ENCODE measurements at places on chromosomes 16 and 17.

GRCh38 chr16:11852092-11852809, 909 bp upstream of the RSL1D1 start:
- no peak for DNase-seq

GRCh38 chr17:17132746-17133145, 73.4 kb downstream of the PLD6 start:
- DNase-seq, result no peak

DNA sequence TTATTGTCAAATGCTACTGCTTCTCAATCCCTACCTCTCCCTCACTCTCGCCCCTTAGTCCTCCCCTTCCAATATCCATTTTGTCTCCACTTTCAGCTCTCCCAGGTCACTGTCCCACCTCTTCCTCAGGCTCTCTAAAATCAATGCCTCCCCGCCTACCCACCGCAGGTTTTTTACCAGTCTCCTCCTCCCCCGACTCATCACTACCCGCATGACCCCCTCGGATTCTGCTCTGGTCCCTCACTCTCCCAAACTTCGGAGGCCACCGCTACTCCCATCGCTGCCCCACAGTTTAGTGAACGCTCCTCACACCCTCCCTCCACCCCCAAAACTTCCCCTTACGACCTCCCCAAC, 513 bp downstream of the CRLF3 start:
- DNase-seq, result no peak

- DNase-seq, result no peak
Observed at GRCh38 chr17:66953630-66954020, 10.9 kb upstream of the CACNG4 start.

- DNase-seq, result no peak
Observed at GRCh38 chr17:6642592-6642991, 1.7 kb downstream of the TXNDC17 start.

- DNase-seq, result no peak
Observed at GRCh38 chr16:47638175-47638574, 177.0 kb downstream of the PHKB start.

DNA sequence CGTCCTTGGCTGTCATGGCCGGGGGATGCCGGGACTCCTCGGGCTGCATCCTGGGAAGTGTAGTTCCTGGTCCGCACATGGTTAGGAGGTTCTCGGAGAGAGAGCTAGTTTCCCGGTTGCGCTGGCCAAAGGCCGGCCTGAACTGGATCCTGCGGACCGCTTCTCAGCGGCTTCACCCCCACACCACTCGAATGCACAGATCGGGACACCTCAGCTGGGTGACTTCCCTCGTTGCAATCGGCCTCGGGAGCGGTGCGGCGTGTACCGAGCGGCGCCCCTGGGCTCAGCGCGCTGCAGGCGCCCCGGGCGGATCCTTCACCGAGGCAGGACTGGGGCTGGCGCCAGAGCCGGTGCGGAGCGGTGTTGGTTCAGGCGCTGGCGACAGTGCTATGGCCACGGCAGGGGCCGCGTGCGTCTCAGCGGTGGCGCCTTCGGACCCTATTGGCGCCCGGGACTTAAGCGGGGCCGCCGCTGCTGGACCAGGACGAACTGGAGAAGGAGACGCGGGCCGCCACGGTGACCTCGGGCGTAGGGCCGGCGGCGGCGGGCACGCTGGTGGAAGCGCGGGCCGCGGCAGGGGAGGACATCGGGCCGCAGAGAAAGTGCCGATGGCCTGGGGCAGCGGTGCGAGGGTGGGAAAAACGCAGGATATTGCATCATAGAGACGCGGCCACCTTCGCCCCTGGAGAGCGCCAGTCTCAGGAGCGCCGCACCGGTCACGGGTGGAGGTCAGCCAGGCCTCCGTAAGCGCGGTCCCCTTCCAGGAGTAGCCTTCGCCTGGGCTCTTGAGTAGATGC, 11.4 kb downstream of the ZNF629 start:
- peak; percentile 55 for DNase-seq

- DNase-seq, result peak; percentile 70
Observed at GRCh38 chr17:28702026-28702751, 9.5 kb downstream of the PROCA1 start.

GRCh38 chr17:78806451-78806850, 24.4 kb upstream of the CYTH1 start:
- DNase-seq, result no peak

- DNase-seq, result no peak
Observed at GRCh38 chr16:22861580-22861979, 47.6 kb downstream of the HS3ST2 start.

DNA sequence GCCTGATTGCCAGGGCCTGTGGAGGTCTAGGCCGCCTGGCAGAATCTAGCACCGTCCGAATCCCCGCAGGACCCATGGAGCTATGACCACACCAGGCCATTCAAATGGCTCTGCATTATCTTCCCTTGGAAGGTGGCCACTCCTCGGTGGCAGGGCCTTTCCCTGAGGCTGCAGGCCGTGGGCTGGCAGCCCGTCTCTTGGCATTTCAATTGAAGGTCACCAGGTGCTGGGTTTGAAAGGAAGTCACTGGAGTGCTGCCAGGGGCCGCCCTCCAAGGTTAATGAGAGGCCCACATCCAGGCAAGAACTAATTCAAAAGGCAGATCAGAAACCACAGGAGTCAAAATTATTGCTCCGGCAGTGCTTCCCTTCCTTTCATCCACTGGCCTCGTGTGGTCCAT, 27.7 kb upstream of the CACNG5 start:
- DNase-seq, result peak; percentile 17

DNA sequence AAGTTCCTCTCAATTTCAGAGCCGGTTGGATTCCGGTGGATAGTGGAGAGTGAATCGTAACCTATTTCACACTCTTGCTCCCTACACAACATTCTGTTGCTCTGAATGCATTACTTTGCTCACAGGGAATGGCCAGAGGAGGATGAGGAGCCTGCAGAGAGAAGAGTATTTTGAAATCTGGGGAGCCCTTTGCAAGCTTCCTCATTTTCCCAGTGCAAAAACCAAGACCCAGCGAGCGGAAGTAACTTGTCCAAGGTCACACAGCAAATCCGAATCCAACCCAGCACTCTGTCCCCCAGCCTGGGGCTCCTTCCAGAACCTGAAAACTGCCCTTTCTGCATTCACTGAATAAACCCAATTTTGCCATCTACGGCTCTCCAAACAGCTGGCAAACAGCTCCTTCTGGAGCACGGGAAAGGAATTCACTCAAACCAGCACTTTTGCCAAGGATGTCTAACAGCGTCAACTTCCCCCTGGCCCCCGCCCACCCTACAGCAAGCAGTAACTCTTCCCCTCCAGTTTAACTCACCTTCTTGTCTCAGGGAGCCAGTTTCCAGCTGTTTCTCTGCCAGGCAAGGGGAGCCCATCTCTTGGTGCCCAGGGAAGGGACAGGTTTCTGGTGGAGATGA, 557 bp downstream of the KCNG4 start:
- DNase-seq, result no peak

DNA sequence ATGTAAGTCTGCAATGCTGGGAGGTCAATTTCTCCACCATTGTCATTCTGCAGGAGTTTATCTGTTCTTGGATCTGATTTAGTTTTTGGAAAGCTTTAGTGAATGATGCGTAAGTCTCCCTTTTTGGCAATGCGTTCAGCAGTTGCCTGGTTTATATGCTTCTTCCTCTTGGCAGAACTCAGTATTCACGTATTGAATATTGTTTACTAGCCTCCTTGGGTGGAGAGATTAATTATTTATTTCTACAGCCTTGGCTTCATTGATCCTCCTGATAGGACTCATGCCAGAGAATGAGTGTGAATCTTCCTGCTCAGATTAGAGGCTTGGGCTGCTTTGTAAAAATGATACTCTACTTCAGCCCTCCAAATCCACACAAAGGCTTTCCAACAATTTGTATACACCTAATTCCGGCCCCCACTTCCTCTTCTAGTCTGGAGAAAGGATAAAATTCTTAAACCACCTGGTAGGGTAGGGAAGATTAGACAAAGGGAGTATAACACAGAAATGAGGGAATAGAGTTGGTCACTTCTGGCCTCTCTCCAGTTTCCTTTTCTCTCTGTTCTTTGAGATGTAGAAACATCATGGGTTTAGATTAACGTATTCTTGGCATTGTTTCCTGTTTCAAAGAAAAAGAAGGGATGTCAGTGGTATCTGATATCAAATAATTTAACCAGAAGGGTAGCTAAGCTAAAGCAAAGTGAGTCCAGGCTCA, 929.8 kb downstream of the KCNJ2 start:
- no peak for DNase-seq

- DNase-seq, result no peak
Observed at GRCh38 chr17:45225964-45226530, 4.4 kb downstream of the FMNL1 start.

GRCh38 chr17:57410169-57410568, 153.8 kb downstream of the MSI2 start:
- no peak for DNase-seq

GRCh38 chr17:66743511-66743910, 91.4 kb upstream of the CACNG5 start:
- no peak for DNase-seq

- DNase-seq, result no peak
Observed at GRCh38 chr17:59399914-59400313, 68.5 kb downstream of the YPEL2 start.

DNA sequence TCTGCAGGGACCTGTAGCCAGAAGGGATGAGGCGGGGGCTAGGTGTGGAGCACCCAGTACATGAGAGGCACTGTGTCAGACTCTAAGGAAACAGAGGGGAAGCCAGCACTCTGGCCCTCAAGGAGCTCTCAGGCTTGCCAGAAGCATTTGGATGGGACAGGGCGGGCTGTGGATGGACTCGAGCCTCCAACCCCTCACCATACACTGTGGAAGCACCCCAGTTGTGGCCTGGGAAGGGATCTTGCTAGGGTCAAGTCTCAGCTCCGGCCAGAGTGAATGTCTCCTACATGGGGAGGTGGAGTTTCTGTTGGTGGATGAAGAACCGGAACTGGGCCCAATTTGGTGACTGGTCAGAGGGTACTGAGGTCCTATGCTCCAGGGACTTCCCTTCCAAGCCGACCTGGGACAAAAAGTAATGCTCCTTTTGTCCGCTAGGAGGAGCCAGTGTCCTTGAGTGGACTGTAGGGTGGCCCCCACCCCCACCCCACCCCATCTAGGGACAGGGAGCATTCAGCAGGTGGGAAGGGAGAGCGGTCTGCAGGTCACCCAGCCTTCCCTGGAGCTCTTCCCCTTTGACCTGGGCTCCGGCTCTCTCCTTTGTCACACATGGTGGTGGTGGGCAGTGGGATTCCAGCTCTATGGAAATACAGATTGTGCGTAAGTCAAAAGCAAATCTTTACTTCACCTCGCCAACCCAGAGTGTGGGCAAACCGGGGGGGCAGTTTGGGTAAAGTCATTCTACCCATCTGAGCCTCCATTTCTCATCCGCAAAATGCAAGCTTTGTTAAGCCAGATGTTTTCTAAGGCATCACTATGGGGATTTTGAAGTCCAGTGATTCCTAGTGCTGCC, 20.4 kb upstream of the PHB1 start:
- DNase-seq, result no peak

DNA sequence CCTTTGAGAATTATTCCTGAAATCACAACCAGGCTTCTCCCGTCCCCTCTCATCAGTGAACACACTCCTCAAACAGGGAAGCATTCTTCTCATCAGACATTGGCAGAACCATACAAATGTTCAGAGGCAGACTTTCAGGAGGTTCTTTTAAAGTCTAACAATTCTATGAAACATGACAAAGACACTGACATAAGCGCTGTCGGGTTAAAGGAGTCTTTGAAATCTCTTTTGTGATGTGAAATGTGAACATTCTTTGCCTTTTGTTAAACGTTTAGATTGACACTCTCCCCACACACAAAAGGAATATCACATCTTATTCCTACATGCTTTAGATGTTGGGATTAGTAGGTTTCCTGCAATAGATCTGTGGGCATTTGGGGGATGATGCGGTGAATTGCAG, 63.9 kb downstream of the NETO2 start:
- no peak for DNase-seq

GRCh38 chr17:45836047-45837044, 8.3 kb upstream of the SPPL2C start:
- DNase-seq, result no peak

DNA sequence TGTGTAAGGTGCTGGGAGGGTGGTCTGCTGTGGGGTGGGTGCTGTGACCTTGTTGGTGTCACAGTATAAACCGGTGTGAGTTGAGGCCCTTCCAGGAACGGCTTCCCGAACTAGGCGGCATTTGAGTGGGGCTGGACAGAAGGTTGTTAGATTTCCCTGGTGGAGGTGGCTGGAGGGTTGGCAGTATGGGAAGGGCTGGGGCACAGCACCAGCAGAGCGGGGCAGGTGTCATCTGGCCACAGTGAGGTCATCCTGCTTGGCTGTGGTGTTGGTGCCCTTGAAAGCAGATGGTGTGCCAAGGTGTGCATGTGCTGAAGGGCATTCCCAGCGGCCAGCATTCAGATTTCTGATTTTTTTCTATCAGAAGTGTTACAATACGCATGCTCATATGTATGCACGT, 28.1 kb downstream of the BANP start:
- no peak for DNase-seq

DNA sequence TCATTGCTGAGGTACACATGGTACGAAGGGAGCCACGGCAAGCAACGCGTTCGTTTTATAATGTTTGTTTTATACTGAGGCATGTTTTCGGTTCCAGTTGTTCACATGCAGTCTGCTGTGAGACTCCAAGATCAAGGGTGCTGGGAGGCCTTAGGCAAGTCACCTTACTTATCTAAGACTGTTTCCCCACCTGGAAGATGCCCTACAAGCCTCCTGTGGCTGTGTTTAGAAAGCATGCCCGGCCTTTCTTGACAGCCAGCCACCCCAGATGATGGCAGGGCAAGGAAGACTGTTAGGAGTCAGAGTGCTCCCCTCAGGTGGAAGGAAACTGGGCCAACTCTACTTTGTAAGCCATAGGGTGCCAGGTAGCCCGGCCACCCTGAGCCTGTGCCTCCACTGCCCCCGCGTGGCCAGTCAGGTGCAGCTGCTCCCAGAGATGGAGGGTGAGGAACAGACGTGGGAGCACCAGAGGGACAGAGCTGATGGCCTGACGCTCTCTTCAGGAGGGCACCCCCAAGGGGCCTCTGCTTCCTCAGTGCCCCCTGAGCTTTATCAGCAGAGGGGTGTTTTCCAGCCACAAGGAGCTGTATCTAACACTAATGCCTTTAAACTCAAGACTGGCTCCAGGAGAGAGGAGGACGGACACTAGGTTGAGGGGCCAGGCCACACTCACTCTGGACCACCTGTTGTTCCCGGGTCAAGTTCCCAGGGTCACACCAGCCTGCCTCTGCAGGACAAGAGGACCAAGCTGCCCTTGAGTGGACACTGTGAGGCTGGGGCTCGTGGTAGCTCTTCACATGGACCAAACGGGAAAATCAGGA, 5.4 kb downstream of the NAT9 start:
- DNase-seq, result no peak

GRCh38 chr17:40482722-40483121, 18.7 kb downstream of the TNS4 start:
- no peak for DNase-seq
